ENCODE measurements at places on chromosomes 7 and 10. TPM values are rescaled to one million over a fixed set of nuclear protein-coding genes. Genes with fewer than 3 reads are reported as not detected.

DNA sequence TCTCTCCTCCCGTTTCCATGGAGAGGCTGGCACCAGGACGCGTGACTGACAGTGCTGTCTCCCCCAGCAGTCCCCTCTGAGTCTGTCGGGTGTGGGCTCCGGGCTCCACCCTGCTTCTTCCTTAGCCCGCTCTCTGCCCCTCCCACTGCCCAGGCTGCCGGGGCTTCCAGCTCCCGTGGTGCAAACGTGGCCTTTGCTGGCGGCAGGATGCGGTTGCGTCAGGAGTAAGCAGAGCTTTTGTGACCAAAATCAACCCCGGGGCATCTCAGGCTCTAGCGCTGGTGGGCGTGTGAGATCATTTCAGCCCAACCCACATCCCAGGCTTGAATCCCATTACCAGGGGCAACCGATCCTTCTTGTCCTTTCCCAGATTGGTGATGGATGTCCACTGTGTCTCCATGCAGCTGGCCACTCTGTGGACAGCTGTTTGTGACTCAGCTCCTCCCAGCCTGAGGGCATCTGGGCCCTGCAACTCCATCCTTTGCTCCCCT lies 28.2 kb downstream of the PTPRE start:
- peak; percentile 38 for DNase-seq

Gene SPDYE16
- not detected for total RNA-seq

DNA sequence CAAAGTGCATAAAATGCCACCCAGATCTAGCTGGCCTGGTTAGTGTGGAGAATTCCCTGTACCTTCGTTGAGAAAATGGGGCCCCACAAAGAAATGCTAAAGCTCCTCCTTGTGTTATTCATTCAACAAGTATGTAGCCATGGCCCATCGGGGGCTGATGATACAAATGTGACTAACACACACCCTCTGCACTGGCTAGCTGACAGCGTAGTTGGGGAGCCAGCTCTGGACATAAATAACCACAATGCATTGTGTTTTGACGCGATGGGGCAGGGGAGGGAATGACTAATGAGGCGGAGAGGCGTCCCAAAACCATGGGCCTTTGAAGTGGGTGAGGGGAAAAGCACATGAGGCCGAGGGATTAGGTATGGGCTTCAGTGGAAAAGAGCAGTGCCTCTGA lies 28.2 kb upstream of the ASL start:
- DNase-seq = peak; percentile 37

Gene RADIL
- 1.7 TPM for total RNA-seq

Gene ATG9B
- under 0.01 TPM for total RNA-seq

DNA sequence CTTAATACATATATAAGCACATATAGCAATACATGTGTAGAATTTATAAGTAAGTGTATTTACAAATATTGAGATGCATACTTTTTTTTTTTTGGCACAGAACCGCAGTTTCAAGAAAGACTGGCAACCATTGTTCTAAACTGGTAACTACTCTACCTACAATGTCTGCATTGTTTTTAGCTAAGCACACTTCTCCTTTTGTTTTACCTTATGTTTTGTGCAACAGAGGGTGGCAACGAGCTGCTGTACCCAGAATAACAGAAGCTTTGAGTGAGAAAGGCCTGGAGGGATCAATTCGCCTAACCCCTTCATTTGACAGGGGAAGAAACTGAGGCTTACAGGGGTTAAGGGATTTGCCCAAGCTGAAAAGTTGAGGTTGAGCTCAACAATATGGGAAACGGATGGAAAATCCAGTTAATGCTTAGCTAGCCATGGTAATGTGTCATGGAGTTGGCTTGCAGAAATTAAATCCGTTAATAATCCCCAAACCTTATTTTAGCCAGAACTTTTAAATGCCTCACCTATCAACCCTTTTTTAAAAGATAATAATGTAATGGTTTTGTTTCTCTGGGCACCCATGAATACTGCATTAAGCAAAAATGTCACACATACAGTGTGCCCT lies 25.5 kb downstream of the FZD1 start:
- DNase-seq = no peak

GRCh38 chr7:150938566-150938965 lies 39.6 kb downstream of the KCNH2 start:
- no peak for DNase-seq

Gene SPDYE18
- total RNA-seq = 0.26 TPM

DNA sequence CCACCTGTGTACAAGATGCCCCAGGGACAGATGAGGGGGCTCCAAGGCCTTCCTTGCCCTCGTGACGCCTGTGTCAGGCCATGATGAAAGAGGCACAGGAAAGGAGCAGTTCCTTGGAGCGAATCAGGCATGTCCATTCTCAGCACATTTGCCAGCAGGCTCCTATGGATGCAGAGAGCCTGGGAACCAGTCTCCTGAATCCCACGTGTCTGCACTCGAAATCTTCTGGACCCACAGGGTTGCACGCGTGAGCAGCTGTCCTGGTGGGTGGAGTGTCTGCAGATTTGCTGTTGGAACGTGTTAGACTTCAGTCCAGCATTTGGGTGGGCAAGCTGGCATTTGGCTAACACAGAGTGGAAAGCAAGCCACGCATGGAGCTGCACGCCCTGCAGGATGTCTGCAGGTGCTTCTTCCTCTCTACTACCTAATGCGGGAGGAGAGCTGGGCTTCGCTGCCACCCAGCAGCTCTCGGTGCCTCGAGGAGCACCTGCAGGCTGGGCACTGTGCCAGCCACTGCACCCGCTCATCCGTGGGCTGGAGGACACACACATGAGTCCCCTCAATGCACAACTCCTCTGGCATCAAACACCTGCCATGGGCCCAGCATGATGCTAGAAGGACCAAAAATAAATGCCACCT lies 140.7 kb downstream of the PAXIP1 start:
- DNase-seq = no peak

- DNase-seq = no peak
Observed at GRCh38 chr7:11613292-11613930, 218.6 kb downstream of the THSD7A start.

DNA sequence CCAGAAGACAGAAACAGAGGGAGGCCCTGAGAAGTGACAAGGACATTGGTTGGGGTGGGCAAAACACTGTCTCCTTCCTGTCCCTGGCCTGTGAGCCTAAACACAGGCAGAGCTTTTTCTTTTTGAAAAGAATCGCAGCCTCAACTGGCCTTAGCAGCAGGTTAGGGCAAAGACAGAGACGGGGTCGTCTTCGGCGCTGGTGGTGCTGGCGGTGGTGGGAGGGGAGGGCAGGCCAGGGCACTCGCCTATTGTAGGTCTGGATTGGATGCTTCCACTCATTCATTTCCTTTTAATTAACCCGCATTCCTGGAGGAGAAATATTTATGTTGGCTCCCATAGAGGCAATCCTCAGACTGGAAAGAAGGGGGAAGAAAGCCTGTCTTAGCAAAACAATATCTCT lies 22.6 kb downstream of the WNT8B start:
- DNase-seq = peak; percentile 4

GRCh38 chr7:155192961-155193640 lies 104.6 kb upstream of the INSIG1 start:
- DNase-seq = no peak

DNA sequence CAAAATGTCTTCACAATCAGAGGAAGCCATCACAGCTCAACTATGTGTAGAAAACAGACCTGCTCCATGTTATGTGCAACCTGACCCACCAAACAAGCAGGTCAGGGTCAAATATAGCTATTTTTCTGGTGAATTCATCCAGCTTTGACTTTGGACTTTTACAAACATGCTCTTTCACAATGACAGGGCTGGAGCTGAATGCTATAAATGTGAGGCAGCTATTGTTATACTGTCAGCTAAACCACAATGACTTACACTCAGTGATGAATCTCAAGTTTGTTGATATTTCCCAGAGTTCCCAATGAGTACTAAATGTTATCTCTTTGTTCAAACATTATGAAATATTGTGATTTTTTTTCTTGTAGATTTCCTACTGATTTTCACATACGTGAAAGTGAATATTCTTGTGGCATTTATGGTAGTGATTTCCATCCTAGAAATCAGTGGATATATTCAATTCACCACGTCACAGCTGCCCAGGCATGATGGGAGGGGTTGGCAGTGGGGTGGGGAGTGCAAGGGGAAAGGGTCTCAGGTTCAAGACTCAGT lies 2.5 kb upstream of the ITIH2 start:
- no peak for DNase-seq

Gene CFAP70
- 0.13 TPM for total RNA-seq

GRCh38 chr7:81780914-81781693 lies 11.3 kb upstream of the HGF start:
- no peak for DNase-seq

GRCh38 chr10:114900658-114901057 lies 37.3 kb upstream of the TRUB1 start:
- no peak for DNase-seq

DNA sequence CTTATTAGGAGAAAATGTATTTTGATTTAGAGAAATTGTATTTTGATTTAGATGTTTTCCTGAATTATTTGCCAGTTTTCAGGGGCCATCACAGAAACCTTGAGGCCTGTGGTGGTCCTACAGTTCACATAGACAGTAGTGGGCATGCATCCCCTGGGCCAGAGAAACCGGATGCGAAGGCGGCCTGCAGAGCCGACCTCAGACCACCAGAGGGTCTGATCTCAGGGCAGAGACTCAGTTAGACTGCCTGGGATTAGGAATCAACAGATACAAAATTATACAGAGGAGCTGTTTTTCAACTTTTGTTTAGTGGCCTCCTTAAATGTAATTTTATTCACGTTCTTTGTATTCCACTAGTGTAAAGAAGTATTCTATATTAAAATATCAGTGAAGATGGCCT lies 158.4 kb downstream of the PAXIP1 start:
- no peak for DNase-seq

Gene ANKRD30A
- not detected for total RNA-seq

- DNase-seq = no peak
Observed at GRCh38 chr10:118102121-118102520, 55.4 kb upstream of the RAB11FIP2 start.

- DNase-seq = no peak
Observed at GRCh38 chr7:150380463-150380862, 1.3 kb downstream of the ZNF775 start.

DNA sequence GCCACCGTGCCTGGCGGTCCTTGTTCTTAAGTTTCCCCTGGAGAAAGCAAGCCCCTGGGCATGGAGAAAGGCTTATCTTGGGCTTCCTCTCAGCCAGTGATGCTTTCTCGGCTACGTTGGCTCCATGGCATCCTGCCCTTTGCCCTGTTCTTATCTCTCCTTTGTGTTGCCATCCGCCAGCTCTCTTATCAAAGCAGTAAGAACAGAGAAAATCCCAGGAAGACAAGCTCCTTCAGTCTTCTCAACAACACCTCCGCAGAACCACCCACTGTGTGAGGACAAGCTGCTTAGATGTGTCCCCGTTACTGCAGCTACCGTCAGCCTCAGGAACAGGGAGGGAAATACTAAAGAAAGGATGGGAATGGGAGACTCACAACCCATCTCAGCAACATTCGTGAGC lies 3.3 kb downstream of the PLEKHS1 start:
- DNase-seq = no peak

Gene TBXAS1
- total RNA-seq = 0.64 TPM

DNA sequence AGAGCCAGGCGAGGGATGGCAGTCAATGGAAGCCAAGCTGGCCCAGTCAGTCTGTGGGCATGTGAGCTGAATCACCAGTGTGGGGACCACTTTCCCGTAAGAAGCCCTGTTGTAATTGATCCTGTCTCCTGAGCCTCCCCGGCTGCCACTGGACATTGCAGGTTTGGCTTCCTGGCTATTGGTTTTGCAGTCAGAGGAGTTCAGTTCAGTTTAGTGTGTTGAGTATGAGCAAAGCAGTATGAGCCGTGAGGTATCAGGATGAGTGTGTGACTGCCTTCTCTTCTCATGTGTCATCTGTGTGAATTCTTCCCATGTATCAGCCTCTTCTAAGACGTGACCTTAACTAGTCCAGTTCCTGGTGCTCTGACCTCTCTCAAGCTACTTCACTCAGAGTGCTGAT lies 227.4 kb downstream of the PRKG1 start:
- DNase-seq = no peak

DNA sequence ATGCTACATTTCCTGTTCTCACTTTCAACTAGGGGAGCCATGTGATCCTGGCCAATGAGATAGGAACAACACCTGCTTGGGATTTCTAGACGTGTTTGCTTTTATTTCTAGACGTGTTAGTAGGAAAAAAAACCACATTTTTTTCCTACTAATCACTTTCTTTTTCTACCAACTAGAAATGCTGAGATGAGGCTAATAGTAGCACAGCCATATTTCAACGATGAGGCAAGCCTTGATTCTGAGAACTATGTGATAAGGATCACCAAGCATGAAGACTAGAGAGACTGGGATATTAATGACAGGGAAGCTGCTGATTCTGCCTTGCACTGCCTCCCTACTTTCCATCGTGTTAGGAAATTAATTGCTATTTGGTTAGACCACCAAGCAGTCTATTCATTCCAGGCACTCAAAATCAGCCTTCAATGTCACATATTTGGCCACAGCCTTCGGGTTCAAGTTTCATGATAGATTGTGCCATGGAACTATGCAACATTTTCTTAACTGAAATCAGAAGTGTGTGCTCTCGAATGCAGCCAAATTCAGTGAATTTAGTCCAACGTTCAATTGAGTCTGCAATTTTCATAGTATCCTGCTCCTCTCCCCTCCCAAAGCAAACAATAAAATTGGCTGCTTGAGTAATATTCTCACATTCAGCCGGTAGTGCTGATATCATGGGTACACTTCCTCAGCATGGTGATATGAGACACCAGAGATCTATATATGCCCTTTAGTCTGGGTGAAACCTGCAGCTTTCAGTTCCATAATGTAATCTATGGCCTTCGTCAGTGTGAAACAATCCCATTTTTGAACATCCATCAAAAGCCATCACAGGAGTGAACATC lies 98.1 kb downstream of the GPR37 start:
- DNase-seq = no peak

GRCh38 chr7:14806891-14807290 lies 95.7 kb downstream of the DGKB start:
- no peak for DNase-seq

Gene FGFR2
- total RNA-seq = 0.13 TPM

Gene ATRNL1
- 0.77 TPM for total RNA-seq

GRCh38 chr10:61961278-61961677 lies 59.8 kb downstream of the ARID5B start:
- DNase-seq = no peak

DNA sequence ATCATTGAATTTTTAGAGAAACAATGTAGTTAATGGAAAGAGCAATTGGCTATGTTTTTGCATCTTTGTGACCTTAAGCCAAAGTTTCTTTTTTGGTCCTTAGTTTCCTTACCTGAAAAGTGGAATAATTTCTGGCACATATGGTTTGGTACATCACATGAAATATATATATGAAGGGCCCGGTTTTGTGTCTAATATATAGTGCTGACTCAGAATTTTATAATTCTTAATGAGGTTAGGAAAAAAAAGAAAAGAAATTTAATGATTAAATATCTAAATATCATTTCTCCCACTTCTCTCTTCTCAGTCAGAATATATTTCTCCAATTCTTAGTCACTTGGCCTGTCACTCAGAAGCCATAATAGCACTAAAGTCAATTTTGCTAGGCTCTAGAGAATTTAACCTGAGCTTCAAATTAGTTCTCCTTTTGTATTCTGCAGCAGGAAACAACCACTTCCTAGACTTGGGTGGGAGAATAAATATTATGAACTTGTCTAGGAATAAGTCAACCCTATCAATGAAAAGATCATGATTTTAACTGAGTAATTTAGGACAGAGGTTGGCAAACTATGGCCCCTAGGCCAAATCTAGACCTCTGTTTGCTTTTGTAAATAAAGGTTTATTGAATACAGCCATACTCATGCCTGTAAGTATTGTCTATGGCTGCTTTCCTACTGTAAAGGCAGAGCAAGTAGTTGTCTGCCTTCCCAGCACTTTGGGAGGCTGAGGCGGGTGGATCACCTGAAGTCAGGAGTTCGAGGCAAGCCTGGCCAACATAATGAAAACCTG lies 34.6 kb downstream of the PPP1R9A start:
- DNase-seq = no peak

- DNase-seq = no peak
Observed at GRCh38 chr7:106720641-106721040, 59.7 kb upstream of the CCDC71L start.

Gene AHCYL2
- total RNA-seq = 4.0 TPM

Measured in dermis microvascular lymphatic vessel endothelial cell (primary cell).